ENCODE measurements at places on chromosomes 11 and 22.
A peak's percentile ranks its signal among the peaks of the same experiment; 100 is the strongest.

- no peak for DNase-seq
These were observed 80.8 kb downstream of the PIWIL4 start for GRCh38 chr11:94647926-94648325.

DNA sequence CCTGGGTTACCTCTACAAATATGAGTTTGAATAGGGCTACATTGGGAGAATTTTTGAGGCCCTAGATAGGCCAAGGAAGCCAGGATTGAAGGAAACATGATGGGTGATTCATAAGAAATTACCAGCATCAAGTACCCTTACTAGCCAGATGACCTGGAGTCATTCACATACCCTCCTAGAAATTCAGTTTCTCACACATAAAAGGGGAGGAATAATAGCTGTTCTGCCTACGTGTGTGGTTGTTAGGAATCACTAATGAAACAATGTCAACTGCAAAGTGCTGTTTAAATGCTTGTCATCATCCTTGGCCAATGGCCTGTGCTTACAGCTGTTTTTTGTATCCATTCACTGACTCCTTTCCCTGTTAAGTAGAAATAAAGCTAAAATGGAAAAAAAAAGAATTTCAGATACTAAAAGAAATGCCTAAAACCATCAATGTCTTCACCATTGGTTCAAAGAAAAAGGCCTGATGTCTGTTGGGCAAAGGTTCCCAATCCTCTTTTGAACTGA lies 114.4 kb downstream of the NCAM1 start:
- DNase-seq, result no peak

DNA sequence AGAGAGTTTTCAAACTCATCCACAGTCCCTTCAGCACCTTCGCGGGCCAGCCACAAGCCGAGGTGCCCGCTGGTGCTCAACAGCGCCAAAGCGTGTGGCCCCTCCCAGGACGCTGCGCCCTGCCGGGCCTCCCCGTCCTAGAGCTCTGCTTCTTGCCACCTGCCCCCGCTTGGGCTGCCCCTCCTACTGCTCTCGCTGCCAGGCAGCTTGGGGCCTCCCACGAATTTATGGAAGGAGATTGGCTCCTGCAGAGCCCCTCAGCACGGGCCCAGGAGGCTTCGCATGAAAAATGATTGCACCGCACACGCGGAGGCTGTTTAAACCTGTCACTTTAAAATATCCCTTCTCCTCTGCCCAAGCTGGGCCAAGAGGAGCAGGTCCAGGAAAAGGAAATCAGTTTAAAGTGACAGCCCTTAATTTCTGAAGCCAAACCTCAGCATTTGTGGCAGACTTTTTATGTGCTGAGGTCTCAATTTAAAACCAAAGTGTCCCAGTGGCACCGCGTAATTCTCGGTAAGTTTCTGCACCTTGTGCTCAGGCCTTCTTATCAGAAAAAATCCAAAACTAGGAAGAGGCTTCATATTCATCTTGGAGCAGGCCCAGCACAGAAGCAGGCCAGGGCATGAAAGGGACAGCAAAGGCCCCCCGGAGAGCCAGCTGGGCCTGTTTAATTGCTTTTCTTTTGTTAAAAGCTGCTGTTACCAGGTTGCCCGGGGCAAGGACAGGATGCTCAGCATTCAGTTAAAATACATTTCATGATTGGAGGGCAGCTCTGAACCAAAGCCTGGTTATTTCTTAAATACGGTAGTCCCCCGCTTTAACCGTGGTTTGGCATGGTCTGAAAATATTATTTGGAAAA lies 303.6 kb downstream of the OPCML start:
- DNase-seq, result no peak

DNA sequence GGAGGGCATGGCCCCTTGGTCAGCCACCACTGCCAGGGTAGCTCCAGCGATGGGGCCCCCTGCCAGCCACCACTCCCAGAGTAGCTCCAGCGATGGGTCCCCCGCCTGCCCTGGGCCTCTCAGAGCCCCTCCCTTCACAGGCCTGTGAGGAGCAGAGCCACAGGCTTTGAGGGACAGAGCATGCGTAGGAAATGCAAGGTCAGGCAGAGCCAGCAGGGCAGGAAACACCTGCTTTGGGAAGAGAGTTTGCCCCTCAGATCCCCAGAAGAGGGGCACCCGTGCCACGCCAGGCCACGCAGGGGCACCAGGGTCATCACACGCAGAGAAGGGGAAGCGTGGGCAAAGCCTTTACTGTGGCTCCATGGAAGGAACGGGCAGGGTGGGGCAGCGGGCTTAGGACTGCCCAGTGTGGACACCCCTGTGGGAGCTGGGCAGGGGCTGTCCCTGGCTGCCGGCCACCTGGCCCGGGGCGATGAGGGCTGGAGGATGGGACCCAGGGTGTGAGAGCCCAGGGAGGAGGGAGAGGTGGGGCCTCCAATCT lies 477.8 kb downstream of the BRD1 start:
- no peak for DNase-seq

DNA sequence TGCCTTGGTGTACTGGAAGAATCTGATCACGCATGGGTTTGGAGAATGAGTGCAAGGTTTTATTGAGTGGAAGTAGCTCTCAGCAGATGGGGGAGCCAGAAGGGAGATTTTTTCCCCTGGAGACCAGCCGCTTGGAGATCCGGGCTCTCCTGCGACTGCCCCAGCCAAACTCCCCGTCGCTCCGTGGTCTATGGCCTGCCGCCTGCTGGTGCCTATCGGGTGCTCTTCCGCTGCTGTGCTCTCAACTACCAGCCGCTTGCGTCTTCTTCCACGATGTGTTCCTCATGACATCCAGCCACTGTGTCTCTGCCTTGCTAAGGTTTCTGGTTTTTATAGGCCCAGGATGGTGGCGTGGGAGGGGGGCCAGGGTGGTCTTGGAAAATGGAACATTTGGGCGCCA lies 145.6 kb upstream of the UBASH3B start:
- DNase-seq, result no peak

GRCh38 chr11:95398437-95399112 lies 167.6 kb upstream of the SESN3 start:
- DNase-seq, result no peak

- no peak for DNase-seq
These were observed 16.0 kb upstream of the PPP6R3 start for GRCh38 chr11:68444566-68444965.

- DNase-seq, result no peak
These were observed 5.6 kb downstream of the OVOL1 start for GRCh38 chr11:65792456-65792855.

DNA sequence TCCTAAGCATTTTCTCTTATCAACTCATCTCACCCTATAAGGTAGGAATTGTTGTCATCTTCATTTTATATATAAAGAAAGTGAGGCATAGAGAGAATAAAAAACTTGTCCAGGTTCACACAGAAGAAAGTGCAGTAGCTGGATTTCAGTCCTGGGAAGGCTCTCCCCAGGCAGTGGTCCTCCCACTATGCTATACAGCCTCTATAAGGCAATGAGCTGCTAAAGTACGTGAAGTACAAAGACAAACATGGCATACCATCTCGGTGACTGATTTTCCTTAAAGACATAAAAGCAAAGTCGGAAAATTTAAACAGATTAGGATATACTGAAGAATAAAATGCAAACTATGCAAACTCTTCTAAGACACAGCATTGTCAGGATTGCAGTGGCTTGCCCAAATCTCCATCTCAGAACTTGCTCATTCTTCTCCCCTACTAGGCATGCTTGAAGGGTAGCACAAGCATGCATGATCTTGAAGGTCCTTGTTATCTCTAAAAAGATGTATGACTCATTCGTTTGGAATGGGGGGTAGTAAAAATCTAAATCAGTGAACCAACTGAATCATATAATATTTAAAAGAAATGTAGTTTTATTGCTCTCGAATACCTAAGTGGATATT lies 97.8 kb upstream of the CSNK2A3 start:
- DNase-seq, result no peak

DNA sequence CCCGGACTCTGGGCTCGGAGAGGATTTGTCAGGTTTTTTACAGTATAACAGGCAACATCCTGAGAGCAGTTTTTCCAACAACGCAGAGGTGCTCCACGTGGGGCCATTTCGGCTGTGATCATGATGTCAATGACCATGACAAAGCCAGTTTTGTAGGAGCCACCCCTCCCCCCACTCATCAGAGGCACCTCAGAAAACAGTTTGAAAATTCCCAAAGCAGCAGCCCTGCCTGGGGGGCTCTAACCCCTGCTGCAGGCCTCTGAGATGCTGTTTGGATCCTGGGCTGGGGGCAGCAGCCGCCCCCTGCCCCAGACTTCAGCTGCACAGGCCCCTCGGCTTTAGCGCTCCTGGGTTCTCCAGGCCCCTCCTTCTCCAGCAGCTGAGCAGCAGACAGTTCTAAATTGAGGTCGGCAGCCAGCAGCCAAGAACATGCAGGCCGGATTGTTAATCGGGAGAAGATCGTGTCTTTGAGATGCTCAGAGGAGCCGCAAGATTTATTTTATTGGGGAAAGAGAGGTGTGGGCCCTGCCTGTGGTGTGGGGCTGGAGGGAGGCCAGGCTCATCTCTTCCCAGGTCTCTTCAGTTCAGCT lies 19.4 kb downstream of the NFAM1 start:
- DNase-seq, result no peak

- DNase-seq, result no peak
These were observed 16.4 kb downstream of the LMO1 start for GRCh38 chr11:8247312-8247711.

GRCh38 chr11:27420722-27421572 lies 51.6 kb downstream of the LGR4 start:
- no peak for DNase-seq

- DNase-seq, result peak; percentile 56
These were observed 14.1 kb downstream of the MIAT start for GRCh38 chr22:26671317-26672059.

GRCh38 chr22:45892681-45893461 lies 84.1 kb downstream of the WNT7B start:
- no peak for DNase-seq

GRCh38 chr22:22197993-22198402 lies 46.6 kb upstream of the VPREB1 start:
- no peak for DNase-seq

- no peak for DNase-seq
These were observed 68.8 kb downstream of the SNX19 start for GRCh38 chr11:130847517-130847916.

DNA sequence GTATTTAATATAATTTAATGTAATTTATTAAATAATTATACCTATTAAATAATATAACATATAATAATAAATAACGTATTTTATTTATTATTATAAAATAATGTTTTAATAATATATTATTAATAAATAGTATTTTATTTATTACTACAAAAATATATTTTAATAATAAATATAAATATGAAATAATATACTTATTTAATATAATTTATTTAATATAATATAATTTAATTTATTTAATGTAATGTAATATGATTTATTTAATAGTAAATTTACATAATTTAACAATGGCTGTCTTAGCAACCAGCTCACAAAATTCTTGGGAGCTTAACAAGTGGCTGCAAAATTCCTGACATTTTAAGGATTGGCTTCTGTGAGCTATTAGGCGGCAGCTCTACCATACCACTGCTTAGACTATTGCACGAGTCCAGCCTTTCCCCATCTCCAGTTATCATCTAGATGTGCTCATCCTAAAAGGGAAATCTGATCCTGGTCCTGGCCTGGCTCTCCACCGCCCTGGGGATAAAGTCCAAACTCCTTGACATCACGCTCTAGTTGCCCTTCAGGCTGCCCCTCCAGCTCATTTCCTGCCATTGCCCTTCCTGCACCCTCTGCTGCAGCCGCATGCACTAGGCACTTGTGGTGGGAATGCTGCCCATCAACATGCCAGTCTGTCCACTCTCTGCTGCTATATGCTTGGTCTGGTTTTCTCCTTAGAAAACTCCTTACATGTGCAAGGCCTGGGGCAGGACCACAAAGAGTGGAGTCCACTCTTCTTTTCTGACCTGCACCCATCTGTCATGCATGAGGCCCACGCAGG lies 9.8 kb downstream of the MMP20 start:
- DNase-seq, result no peak

GRCh38 chr11:132493801-132494200 lies 1038.5 kb downstream of the OPCML start:
- no peak for DNase-seq

DNA sequence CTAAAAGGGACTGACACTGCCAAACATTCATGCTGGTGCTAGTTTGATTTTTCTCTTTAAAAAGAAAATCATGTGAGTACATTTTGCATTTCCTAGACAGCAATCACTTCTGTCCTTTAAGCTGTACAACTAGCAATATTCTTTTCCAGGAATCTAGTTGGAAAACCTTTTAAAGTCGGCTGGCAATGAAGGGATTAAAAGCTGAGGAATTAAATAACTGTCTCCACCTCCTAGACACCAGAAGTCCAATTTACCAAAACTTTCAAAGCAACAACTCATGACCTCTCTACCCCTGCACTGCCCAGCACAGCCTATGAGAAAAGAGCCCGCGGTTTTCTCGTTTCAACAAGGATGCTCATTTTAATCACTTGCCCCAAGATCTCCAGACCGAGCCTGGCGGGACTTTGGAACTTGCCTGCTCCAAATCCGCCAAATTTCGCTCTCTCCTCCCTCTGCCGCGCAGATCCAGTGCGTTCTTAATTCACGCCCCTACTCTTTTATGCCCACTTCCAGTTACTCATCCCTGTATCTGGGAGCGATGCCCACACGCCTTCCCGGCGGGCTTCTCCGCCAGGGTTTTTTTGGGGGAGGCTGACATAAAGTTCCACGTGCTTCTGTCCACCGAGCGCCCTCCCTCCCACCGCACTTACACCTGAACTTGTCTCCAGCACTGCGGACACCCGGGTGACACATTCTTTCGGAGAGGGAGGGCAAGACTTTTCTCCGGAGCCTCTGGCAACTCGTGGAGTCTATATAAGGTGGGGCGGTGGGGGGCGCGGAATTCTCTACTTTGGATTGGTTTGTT lies 2.5 kb downstream of the MPPED2 start:
- no peak for DNase-seq

GRCh38 chr11:62264004-62264403 lies 6.0 kb upstream of the SCGB2A2 start:
- no peak for DNase-seq

DNA sequence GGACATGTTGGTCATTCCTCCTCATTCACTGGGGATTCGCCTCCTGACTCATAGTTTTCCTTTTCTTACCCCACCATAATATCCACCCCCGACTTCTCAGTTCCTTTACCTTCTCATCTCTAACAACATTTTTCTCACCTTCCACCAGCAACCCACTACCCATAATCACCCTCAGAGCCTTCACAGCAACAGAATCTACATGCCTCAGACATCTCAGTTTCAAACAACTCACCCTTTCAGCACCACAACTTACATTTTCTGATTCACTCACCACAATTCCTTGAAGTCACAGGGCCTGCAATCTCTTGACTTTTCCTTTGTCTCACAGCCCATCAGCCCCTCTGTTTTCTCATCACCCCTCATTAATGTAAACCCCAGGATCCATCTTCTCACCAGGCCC lies 2.3 kb upstream of the MTNR1B start:
- DNase-seq, result no peak

- no peak for DNase-seq
These were observed 3.3 kb downstream of the FXYD6 start for GRCh38 chr11:117872975-117873827.

Measured in activated CD8-positive, alpha-beta memory T cell treated with anti-CD3 and anti-CD28 coated beads for 4 hours (primary cell).